Caudate nucleus (tissue), 63 donors: ENCODE measurements at places on chromosomes 3 and 15.
A peak's percentile ranks its signal among the peaks of the same experiment; 100 is the strongest.

DNA sequence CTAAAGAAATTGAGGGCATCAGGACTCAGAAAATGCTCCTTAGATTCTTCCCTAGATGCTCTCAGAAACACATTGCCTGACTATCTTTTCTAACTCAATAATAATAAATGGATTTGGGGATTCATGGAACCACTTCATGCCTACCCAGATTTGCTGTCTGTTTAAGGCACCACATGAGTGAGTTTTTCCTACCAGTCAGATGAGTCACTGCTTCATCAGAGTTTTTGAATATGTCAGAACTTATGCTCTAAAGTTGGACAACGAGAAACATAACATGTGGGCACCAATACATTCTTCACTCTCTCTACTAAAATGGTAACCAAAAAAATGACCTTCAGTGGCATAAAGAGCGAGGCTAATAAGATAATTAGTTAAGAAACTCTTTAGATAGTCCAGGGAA, 1135.1 kb downstream of the TUSC7 start:
- no peak for DNase-seq

GRCh38 chr15:49888734-49889133, 230.3 kb downstream of the ATP8B4 start:
- no peak for DNase-seq

DNA sequence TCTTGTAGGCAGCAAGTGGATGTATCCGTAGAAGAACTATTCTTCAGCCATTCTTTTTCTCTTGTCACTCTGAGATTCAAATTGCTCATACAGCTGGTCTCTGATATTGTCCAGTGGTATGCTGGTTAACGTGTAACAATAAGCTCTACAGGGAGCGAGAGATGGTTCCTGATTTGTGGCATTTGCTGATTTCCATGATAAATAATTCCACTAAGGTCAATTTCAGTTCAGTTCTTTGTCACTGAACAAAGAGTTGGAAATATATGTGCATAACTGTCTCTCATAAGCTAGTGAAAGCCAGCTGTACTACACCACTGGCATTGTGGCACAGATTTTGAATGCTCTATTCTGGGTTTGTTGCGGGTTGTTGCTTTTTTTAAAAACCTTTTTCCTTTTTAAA, 131.7 kb downstream of the MTHFS start:
- no peak for DNase-seq

DNA sequence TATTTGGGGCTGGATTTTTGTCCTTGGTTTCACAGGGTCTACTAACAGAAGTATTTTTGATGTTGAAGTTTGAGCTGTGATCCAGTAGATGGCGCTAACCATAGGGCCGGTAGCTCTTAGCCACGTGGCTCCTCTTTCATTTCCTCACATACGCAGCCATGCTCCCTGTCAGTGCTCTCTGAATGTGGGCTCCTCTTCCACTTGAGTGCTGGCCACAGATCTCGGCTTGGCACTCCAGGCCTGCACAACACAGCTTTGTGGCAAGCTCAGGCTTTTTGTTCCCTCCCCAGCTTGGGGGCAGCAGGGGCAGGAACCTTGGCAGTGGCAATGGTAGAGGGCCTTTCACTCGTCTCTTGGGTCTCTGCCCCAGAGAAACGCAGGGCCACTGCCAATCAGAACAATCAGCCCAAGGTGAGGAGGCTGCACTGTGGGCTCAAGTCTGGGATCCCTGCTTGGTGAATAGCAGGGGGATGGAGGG, 18.6 kb upstream of the DNAAF4 start:
- DNase-seq, result no peak

- no peak for DNase-seq
Measured at GRCh38 chr3:127698691-127699415, 26.1 kb downstream of the ABTB1 start.

DNA sequence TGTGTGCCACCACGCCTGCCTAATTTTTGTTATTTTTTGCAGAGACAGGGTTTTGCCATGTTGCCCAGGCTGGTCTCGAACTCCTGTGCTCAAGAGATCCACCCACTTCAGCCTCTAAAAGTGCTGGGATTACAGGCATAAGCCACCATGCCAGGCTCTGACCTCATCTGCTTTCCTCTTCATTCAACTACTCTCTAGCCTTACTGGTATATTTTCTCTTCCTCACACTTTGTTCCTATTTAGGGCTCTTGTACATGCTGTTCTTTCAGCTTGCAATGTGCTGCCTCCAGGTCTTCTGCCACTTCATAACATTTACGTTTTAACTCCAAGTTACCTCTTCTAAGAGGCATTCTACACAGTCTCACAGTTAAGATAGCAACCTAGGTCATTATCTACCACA, 34.9 kb downstream of the PIK3CB start:
- no peak for DNase-seq

GRCh38 chr15:70062321-70062956, 35.3 kb downstream of the TLE3 start:
- peak; percentile 82 for DNase-seq

GRCh38 chr15:95912280-95912625, 418.2 kb upstream of the NR2F2 start:
- no peak for DNase-seq

DNA sequence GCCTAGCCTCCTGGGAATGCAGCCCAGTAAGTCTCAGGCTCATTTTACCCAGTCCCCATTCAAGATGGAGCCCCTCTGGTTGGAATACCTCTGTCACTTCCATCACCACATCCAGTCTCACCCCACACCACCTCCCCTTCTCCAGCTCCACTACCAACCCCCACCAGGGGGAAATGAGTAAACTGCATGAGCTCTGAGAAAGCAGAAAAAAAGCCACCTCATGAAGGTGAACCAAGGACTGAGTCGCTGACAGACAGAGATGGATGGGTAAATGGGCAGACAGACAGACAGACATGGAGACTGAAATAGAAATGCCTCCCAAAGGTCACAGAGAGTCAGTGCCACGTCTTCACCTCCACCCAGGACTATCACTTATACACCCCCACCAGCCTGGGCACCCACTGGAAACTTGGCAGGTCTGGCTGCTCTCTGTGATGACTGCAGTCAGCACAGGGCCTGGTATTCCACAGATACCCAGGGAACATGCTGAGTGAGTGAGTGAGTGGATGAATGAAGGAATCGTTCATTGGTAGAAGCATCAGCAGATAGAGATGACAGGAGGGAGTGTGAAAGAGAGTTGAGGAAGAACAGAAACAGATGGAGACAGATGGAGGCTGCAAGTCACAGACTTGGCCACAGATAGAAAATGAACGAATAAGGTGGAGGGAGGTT, 4.9 kb upstream of the LOXL1 start:
- DNase-seq, result no peak

- no peak for DNase-seq
Measured at GRCh38 chr3:107727102-107727501, 204.3 kb downstream of the BBX start.

- no peak for DNase-seq
Measured at GRCh38 chr3:44236485-44236908, 5.2 kb upstream of the TOPAZ1 start.

GRCh38 chr3:126423191-126424038, 28.7 kb downstream of the CFAP100 start:
- no peak for DNase-seq

DNA sequence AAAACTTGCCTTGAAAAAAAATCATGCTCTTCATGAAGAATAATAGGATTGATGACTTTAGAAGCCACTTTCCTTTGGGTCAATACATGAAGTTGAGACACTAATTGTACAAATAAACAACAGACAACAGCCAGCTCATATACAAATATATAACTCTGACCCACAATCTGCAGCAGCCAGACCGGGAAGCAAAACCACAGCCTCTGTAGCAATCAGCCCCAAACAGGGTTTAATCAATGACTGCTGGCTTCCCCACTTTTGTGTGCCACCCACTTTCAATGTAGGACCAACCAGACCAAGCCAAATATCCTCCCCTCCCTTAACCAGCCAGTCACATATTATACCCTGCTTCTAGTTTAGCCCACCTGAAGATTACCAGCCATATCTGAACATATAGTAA, 39.0 kb downstream of the IFT57 start:
- no peak for DNase-seq

GRCh38 chr15:58332676-58333400, 99.0 kb upstream of the LIPC start:
- DNase-seq, result no peak

DNA sequence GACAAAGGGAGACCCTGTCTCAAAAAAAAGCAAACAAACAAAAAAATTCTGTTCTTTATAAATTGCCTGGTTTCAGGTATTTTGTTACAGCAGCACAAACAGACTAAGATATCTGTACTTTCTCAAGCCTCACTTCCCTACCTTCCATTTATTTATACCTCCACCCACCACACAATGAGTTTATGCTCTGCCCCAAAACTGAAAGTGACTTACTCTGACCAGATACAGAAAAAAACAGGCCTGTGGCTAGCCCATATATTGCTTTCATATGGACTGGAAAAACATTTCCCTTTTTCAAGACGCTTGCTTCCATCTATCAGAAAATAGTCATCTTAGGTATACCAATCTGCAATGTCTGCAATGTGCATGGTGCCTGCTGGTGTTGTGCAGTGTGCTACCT, 8.7 kb upstream of the GPD1L start:
- no peak for DNase-seq

GRCh38 chr3:134353831-134354611, 20.2 kb downstream of the AMOTL2 start:
- DNase-seq, result no peak

DNA sequence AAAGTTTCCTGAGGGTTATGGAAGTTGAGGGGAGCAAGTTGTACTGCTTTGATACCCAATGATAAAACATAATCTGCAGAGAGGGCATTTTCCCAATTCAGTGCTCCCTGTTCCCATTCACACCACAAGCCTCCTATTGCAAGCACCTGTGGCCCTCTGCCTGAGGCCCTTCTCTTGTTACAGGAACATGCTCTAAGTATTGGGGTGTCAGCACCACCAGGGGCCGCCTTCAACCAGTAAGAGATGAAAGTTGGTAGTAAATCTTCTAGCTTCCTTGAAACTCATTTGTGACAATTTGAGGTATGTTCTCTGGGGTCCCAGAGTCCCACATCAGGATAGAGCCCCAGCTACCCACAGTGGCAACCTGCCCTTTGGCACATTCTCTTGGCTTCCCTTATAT, 265.4 kb upstream of the ARHGEF26 start:
- DNase-seq, result no peak

GRCh38 chr3:164940745-164941144, 137.6 kb downstream of the SI start:
- no peak for DNase-seq

- no peak for DNase-seq
Measured at GRCh38 chr15:87145696-87146095, 1066.0 kb downstream of the AGBL1 start.

DNA sequence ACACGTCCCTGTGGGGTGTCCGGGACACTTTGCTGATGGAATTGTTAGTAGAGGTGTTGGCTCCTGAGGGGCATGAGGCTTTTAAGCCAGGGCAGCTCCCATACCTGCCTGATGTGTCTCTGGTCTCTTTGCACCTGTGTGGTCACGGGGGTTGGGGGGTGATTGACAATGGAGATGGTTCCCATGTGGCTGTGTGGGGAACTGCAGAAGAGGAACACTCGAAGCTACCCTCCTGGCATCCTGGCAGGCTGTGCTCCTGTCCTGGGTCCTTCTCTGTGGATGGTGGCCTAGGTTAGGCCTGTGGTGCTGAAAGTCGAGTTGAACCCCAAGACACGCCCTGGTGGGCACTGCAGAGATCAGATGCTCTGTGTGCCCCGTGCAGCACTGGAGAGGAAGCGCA, 73.4 kb downstream of the HMCES start:
- DNase-seq, result no peak

DNA sequence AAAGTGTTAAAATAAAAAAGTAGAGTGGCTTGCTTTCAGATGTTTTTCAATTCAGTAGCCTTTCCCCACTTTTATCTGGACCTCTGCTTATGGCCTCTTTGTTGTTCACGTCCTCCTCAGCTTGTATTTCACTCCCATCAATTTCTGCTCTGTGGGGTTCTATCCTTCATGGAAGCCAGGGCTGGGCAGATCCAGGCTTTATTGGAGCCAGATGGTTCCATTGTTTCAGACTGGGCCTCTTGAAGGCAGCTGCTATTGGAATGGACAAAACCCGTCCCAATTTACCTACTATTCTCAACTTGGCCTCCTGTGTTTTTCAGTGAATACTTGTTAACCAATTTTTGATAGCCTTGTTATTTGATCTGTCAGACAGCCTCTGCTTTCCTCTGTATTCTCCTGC, 10.9 kb upstream of the AADACL2 start:
- DNase-seq, result no peak

- DNase-seq, result no peak
Measured at GRCh38 chr3:61158216-61158615, 93.0 kb downstream of the FHIT start.

DNA sequence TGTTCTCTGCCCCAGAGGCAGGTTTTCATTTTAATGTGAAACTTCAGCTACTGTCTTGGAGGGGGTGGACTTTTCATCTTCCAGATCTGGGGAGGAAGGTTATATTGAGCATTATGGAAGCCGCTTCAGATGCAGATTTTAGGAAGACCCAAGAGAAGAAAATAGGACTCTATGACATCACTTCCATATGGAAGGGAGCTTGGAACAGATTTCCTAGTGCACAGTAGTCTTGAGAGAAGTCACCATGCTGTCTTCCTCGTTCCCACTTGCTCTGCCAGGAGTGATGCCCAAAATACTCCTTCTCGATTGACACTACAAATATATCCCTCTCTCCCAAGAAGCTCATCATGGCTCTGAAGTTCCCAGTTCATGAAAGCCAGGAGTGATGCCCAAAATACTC, 197.2 kb downstream of the ATP10A start:
- DNase-seq, result no peak

DNA sequence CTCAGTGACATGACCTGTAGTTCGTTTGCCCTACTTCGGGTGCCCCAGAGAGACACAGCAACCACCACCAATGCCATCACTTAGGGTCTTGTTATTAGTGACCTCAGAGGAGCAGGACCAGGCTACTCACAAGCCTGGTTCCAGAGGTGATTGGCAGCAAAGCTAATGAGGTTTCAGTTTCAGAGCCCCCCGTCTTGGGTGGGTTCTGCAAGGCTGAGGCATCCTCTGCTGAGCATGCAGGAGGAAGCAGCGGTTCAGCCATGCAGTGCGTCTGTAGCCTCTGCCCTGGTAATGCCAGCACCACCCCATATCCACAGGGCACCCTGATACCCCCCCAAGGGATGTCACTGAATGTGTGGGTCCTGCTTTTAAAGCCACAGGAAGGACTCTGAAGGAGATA, 39.0 kb upstream of the ITGA11 start:
- no peak for DNase-seq

- no peak for DNase-seq
Measured at GRCh38 chr3:152213203-152213602, 55.5 kb upstream of the MBNL1 start.
